ENCODE measurements at places on chromosomes 7 and 10.

GRCh38 chr10:97058521-97058920 lies 127.2 kb downstream of the SLIT1 start:
- DNase-seq: no peak

DNA sequence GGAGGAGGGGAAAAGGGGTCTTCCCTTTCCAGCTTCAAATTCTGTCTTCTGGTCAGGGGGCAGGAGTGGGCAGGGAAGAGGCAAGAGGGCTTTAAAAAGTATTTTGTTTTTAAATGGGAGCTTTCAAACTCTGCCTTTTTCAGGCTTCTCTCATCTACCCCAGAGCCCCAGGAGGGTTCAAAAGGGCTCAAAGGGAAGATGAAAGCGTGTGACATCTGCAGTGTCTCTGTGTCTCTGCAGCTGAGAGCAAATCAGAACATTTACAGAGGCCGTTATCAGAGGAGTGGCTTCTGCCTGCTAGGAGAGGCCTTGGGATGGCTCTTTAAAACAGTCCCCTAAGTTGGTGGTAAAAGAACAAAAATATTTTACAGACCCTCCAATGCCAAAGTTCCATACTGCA lies 30.3 kb downstream of the TRIM8 start:
- DNase-seq: no peak

DNA sequence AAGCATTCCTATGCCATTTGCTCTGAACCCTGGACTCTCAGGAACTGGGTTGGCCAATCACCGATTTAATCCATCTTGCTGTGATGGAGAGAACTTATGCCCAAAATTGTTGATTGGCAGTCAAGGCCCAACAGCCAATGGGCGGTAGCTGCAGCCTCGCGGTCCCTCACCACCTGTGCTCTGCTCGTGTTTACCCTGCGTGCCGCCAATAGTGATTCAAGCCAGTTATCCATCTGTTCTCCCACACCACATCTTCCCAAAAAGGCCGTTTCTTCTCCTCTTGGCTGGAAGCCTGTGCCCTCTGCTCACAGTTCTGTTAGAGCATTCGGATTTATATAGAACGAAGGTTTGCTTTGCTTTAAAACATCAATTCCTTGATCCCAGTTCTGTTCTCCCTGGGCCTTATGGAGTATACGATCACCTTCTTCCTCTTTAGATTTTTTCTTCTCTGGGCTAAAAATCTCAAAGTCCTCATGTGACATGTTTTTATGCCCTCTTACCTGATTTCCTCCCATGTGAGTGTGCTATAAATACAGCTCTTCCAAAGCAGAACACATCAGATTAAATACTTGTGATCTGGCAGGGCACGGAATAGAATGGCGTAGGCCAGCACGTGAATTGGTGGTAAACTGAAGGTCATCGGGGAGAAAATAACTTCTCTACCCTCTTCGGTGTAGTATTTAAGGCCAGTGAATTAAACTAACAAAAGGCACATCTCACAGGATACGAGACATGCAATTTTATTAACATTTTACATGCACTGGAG lies 212.8 kb downstream of the NSUN6 start:
- DNase-seq: no peak

- no peak for DNase-seq
Observed at GRCh38 chr7:47374538-47374937, 207.4 kb downstream of the TNS3 start.

DNA sequence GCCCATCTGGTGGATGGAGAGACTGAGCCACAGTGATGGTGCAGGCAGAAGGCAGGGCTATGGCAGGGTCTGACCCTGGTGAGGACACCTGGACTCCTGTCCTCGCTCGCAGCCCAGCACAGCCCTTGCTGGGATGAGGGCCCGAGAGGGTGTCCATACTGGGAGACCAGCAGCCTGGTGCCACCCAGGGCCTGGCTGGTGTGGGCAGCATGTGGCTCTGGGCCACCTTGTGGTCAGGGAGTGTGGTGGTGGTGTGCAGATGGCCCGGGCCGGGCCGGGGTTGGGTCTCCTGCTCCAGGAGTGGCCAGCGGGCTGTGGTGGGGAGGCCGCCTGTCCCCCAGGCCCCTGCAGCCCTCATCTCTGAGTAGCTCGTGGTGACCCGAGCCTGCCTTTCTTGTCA lies 14.9 kb downstream of the ADCY1 start:
- DNase-seq: no peak

- DNase-seq: no peak
Observed at GRCh38 chr7:103680161-103681144, 234.4 kb upstream of the SLC26A5 start.

All from urinary bladder (tissue), 4 donors.